Stimulated activated CD8-positive, alpha-beta memory T cell treated with anti-CD3 and anti-CD28 coated beads, Interleukin-2, amount 100 ng/mL, for 1 hour (primary cell): ENCODE measurements at places on chromosomes 16 and 17.

DNA sequence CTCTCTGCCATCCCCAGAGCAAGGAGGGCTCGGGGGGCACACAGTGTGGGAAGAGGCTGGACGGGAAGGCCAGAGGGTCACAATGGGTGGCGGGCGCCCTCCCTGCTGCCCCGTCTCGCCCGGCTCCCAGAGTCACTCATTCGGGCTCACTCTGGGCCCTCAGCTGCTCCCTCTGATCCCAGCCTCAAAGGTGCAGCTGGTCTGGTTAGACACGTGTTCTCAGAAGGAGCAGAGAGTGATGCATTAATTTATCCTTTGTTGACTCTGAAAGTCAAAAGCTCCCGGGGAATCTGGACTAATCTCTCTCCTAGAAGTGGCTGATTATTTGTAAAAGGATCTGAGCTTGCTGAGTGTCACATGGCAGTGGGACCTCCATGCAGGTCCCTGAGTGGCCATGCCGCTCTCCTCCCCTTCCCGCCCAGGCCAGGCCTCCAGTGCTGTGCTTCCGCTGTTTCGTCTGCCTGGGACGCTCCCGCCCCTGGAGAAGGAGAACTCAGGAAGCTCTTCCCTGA lies 87.5 kb downstream of the SEC14L1 start:
- no peak for DNase-seq

DNA sequence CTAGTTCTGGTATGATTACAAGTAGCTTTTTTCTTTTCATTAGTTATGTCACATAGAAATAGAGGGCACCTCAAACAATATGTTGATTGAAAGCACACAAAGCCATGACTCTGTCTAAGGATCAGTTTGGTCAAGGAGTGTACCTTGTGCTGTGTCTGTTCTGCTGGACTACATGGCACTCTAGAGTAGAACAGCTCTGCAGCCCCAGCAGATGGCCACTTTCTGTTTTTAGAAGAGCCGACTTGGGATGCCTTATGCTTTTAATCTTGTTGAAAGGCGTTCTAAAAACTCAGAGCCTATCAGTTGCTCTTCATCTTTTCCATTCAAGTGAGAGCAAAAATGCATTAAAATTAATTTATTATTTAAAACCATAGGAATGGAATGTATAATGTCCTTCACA lies 49.3 kb upstream of the CA10 start:
- no peak for DNase-seq

- DNase-seq = no peak
Observed at GRCh38 chr16:66623755-66624154, 19.3 kb downstream of the CMTM3 start.

GRCh38 chr16:739560-740458 lies 988 bp downstream of the CIAO3 start:
- DNase-seq = no peak

DNA sequence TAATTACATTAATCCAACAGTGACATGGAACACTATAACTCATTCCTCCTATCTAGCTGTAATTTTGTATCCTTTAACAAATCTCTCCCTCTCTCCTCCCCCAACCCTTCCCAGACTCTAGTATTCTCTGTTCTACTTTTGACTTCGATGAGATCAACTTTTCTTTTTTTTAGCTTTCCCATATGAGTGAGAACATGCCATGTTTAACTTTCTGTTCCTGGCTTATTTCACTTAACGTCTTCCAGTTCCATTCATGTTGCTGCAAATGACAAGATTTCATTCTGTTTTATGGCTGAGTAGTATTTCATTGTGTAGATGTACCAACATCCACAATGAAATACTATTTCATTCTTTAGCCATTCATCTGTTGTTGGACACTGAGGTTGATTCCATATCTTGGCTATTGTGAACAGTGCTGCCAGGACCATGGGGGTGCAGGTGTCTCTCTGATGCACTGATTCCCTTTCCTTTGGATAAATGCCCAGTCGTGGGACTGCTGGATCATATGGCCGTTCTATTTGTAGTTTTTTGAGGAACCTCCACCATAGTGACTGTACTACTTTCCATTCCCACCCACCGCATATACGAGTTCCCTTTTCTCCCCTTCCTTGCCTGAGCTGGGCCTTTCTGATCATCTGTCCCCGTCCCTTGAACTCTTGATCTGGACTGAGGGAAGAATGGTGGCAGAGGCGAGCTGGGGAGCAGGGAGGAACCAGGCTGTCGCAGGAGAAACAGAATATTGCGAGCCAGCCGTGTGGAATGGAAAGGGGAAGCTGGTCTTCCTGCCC lies 7.7 kb upstream of the CEP295NL start:
- DNase-seq = no peak

DNA sequence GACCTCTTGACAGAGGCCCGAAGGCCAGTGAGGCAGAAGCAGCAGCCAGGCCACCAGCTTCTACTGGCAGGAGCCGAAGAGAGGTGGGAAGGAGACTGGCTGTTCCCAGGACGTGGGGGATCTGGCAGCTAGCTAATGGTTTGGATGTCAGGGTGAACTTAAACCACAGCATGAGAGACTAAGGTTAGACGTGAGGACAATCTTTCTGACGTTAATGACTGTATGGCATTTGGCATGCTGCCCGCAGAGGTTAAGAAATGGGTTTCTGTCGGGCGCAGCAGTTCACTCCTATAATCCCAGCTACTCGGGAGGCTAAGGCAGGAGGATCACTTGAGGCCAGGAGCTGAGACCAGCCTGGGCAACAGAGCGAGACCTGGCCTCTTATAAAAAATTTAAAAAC lies 6.3 kb upstream of the KRT13 start:
- DNase-seq = no peak

- no peak for DNase-seq
Observed at GRCh38 chr17:82559566-82560251, 40.2 kb downstream of the FOXK2 start.

DNA sequence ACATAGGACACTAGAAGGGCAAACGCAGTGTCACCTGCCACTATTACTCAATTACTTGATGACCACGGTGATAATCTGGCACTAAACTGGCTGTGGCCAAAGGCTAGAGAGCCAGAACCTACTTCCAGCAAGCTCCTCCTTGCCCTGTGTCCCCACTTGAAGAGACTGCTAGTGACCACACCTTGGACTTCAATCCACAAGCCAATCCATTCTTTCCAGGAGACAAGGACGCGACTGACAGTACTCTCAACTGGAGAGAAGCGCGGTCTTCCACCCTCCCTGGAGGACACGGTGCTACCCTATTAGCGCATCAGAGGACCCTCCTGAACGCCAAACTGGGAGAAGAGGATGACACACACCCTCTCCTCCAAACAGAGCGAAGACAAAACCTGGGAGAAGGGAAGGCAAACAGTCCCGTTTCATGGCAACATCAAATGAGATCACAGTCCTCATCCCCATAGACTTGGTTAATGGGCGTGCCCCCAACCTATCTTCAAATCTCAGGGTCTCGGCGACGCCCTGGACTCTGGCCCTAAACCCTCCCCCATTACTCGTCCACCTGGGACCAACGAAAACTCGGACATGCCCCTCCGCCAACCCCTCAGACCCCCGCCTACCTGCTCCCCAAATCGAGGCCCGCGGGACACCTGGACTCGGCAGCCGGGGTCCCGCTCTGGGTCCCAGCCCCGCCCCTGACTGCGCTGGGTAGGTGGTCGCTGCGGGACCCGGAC lies 508 bp downstream of the FLCN start:
- DNase-seq = no peak

GRCh38 chr17:55347341-55347740 lies 74.3 kb downstream of the MMD start:
- no peak for DNase-seq

DNA sequence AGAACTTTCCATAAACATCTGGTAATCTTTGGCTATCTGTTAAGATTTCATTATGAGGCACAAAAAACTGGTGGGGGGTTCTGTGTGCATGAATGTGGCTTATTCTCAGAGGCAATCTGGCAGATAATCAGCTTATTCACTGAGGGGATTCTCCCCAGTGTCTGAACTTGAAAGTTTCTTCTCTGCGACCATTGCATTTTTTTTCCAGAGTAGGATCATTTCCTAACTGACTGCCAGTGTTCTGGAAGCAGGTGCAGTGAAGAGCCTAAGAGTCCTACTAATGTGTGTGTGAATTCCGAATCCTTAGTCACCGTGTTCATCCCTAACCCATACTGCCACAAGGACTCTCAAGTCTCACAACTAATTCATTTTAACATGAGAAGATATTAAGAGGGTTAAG lies 64.9 kb upstream of the LRRC37A3 start:
- no peak for DNase-seq

- DNase-seq = no peak
Observed at GRCh38 chr17:82155606-82156005, 57.0 kb downstream of the CCDC57 start.
